ENCODE measurements at places on chromosomes 1 and 21.
A peak's percentile ranks its signal among the peaks of the same experiment; 100 is the strongest.

- no peak for DNase-seq
Observed at GRCh38 chr1:155131856-155132255, 3.8 kb upstream of the SLC50A1 start.

DNA sequence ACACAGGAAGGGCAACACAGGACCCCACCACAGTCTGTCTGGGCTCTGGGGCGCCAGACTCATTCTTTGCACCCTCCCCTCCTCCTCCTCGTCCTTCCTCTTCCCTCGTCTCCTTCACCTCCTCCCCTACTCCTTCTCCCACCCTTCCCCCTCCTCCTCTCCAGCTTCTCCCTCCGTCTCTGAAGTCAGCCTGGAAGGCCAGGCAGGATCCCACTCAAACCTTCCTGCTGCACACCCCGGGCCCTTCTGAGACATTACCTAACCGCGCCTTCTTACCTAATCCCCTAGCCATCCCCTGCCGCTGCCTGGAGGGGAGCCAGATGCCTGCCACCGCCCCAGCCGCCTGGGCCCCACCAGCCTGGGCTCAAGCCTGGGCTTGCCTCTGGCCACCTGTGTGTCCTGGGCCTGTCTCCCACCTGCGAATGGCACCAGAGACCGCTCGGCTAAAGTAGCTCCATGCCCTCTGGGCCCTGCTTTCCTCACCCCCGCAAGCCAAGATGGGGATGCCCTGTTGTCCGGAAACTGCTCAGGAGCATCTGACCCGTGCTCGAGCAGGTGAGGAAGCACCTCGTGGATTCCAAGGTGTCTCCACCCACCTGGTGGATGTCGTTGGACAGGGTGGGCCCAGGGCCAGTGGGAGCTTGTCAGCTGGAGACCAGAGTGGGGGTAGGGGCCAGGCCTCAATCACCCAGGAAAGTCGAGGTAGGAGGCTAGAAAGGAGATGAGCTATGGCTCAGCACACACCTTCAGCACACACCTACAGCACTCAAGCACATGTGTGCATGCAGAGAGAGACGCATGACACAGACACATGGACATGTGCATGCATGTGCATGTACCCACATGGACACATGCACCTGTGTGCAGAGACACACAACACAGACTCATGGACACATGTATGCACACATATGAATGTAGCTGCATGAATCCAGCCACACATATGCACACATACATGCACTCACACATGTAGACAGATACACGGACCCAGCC is 31.9 kb downstream of the WNT9A start:
- DNase-seq, result no peak

- no peak for DNase-seq
Observed at GRCh38 chr21:33781121-33781520, 134.5 kb downstream of the ATP5PO start.

- no peak for DNase-seq
Observed at GRCh38 chr1:12464598-12465056, 153.4 kb downstream of the DHRS3 start.

GRCh38 chr21:28230559-28230958 is 762.1 kb downstream of the LTN1 start:
- no peak for DNase-seq

- DNase-seq, result no peak
Observed at GRCh38 chr1:114485286-114485685, 25.7 kb downstream of the TRIM33 start.

DNA sequence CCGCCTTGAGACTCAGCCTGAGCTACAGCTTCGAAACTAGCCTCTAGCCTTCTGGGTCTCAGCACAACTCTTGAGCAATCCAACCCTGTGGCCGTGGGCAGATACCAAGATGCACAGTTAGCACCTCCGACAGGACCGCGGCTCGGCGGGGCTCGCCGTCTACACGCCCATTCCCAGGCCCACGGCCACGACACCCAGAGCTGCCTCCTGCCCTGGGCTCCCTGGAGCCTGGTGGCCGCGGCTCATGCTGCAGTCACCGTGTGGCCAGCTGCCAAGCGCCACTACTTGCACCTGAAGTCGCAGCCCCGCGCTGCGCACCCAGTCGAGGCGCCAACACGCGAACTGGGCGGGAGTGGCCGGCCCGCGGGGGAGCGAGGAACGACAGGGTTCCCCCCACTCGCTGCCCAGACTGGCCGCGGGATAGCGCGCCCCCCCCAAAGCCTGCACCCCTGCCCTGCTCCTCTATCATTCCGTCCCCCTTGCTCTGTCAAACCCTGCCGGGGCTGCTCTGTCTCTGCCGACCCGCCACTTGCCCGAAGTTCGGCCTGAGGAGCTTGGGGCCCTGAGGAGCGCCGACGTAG is 729 bp upstream of the CDCA8 start:
- peak; percentile 46 for DNase-seq

DNA sequence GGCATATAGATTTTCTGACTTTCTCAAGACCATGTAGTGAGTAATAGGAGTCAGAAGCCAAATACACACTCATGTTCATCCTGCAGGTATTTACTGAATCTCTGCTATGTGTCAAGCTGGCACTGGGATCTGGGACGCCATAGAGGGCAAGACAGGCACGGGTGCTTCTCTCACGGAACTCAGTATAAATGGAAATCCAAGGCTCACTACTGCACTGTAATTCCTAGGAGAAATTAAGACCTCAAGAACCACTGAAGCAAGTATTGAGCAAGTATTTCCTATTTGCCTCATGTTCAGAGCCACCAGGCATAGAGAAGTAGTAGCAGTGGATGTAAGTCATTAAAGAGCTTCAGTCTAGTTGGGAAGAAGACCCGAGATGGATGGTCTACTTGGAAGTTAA is 38.9 kb downstream of the EIF2D start:
- no peak for DNase-seq

DNA sequence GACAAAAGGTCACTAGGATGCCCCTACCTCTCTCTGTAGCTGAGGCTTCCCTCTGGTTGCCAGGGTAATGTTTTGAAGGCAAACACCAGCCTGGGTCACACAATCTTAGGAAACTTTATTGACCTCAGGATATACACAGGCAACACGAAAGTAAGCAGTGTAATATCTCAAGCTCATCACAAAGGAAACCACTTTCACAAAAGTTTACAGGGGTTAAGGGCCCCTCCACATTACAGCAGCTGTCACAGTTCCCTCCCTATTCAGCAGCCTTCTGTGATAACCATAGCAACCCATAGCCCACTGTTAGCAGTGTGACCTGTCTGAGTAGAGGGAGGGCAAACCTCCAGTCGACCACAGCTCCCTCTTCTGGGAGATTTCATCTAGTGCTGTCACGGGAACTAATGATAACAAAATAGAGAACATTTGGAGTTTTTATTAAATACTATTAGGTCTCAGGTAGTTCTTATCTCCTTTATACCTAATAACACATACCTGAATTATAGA is 149.8 kb downstream of the PTPRC start:
- DNase-seq, result no peak

- peak; percentile 23 for DNase-seq
Observed at GRCh38 chr1:174800216-174800851, 199.4 kb upstream of the CACYBP start.

DNA sequence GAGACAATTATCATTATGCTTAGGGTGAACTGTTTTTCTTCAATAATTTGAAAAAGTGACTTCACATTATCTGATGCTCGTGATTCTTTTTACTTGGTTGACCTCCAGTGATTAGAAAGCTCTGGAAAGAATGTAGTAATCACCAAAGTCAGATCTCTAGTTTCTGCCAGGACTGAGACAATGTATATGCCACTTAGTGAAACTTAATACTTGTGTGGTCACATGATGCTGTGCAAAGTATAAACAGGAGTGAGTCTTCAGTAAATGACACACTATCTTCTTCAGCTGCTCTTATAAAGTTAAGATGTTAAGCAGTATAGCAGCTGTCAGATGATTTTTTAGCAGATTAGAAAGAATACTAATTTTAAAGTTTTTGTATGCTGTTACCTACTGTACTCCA is 17.2 kb downstream of the VCAM1 start:
- no peak for DNase-seq

GRCh38 chr1:31798086-31798432 is 17.8 kb downstream of the SPOCD1 start:
- DNase-seq, result no peak

DNA sequence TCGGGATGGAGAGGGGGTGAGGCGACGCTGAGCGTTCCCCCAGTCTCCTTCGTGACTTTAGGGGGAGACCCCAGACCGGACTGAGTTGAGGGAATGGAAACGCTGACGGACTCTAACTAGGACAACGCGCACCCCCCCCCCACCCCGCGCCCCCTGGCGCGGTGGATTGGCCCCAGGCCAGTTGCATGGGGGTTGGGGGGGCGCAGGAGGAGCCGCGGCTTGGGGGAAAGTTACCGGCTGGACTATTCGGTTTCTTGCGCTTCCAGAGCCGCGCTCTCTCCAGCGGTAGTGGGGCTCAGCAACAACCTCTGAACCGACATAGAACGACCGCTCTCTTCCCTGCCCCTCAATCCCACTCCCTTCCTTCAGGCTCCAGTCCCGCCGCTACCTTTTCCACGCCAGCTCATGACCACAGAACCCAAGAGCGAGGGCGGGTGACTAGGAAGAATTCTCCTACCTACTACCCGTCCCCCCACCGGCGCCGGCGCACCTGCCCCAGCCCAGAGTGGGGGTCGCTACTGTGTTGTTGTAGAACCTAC is 694 bp downstream of the ZBTB7B start:
- peak; percentile 26 for DNase-seq
